NB4 (cell line): ENCODE measurements at places on chromosomes 2 and 18.

- DNase-seq, result no peak
Measured at GRCh38 chr2:21270708-21271122, 146.9 kb downstream of the TDRD15 start.

GRCh38 chr2:9163306-9164111 is 43.1 kb upstream of the ASAP2 start:
- no peak for DNase-seq

- DNase-seq, result no peak
Measured at GRCh38 chr18:23943903-23944624, 70.5 kb upstream of the TTC39C start.

DNA sequence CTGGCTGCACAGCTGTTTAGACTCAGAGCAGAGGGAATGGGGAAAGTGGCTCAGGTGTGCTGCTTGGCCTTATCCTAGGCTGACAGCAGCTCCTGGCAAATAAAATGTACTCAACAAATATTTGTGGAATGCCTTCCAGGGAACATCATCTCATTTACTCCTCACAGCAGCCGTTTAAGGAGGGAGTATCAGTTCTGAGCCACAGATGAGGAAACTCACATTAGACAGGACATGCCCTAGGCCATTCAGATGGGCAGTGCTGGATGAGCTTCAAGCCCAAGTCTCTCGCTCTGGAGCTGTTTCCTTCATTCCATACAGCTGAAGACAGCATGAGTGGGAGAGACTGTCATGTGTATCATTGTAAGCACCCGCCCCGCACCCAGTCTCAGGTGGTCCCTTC is 129.6 kb upstream of the CNGA3 start:
- DNase-seq, result no peak

GRCh38 chr18:40431071-40431985 is 1523.7 kb upstream of the PIK3C3 start:
- no peak for DNase-seq

GRCh38 chr18:74171910-74172606 is 23.7 kb downstream of the TIMM21 start:
- DNase-seq, result peak; percentile 12

DNA sequence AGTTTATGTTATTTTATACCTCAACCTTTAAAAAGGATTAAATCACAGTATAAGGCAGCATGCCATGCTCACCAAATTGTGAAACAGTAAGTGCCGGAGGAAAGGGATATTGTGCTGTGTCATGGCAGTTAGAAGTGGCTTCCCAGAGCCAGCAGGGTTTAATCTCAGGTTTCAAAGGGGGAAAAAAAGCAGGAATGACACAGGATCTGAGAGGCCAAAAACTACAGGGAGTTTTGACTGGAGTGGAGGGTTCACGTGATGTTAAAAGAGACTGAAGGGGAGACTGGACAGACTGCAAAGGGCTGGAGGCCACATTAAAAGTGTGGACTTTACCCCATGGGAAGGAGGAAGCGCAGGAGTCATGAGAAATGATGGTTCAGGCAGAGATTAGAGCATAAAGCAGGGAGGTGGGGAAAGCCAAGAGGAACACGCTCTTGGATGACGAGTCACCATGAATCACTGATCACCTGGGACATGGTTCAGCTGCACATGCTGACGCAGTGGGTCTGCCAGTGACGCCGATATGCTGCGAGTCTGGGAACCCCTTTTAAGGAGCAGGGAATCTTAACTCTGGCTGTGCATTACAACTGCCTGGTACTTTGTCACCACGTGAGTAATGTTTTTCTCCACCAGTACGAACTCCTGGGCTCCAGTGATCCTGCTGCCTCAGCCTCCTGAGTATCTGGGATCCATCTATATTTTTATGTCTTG is 6.1 kb downstream of the CHMP1B start:
- DNase-seq, result peak; percentile 23

GRCh38 chr2:209942426-209942825 is 60.0 kb upstream of the RPE start:
- DNase-seq, result no peak

DNA sequence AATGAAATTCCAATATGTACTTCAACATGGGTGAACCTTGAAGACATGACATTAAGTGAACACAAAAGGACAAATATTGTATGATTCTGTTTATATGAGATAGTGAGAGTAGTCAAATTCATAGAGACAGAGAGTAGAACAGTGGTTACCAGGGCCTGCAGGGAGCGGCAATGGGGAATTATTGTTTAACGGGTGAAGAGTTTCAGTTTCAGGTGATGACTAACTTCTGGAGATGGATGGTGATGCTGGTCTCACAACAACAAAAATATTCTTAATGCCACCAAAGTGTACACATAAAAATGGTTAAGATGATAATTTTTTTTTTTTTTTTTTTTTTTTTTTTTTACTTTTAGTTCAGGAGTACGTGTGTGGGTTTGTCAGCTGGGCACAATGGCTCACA is 109.4 kb upstream of the TMEM200C start:
- DNase-seq, result no peak

DNA sequence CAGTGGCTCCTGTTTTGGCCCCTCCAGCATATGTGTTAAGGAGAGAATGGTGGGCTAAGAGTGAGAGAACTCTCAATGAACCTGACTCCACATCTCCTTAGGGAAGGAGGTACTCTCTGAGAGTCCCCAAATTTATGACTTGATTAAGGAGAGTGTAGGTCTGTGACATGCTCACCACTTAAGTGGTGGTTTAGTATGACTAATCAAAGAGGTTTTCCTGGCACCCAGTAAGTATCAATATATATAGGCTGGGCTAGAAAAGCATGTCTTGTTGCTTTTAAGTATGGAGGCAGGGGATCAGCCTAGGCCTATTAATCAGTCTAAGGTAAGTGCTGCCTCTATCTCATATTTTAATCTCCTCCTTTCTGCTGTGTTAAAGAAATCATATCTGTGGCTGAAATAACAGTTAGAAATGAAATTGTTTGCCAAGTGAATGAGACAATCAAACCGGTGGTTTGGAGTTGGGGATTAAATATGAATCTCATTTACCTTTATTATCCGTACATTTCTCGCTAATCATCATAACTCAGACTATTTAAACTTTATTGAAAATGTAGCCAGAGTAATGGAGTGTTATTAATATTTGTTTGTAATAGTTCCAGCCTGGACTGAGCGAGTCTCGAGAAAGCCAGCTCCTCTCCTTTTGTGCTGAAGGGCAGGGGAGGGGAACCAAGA is 107.7 kb upstream of the MEIS1 start:
- no peak for DNase-seq

DNA sequence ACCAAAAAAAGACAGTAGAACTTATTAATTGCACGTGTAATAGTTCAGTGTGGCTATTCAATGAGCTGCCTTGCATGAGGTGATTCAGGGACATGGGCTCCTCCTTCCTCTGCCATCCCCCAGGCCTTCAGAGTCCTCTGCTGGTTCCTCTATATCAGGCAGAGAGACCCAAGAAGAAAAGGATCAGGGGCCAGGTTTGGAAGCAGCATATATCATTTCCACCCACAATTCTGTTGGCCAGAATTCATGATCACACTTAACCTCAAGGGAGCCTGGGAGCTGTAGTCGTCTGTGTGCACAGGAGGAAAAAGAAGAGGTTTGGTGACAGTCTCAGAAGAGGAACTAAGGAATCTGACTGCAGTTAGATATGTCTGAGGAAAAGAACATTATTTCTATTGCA is 114.0 kb upstream of the GLS start:
- DNase-seq, result peak; percentile 65

DNA sequence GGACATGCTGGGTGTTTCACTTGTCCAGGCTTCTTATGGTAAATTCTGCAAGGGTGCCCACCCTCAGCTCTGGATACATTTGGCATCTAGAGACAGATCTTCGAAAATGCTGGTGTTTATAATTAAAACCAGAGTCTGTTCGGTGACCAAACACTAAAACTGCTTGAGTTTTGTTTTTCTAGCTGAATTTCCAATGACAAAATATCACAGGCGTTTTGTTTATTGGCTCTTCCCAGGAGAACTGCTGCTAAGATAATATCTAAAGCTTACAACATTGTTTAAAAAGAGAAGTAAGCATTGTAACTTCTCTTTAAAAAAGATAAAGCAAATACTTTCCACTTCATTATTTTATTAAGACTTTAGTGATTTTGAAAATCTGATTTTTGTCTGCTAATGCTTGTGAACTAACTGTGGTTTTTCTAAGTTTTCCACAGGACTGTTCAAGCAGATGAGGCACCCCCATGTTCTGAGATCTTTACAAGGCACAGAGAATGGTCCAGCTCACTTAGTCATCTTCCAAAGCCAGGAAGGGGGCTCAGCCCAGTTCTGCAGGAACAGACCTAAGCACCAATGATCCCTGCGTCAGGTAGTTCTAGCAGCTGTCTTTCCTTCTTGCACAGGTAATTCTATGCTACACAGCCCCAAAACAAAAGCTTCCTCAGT is 94.8 kb upstream of the LTBP1 start:
- DNase-seq, result no peak

DNA sequence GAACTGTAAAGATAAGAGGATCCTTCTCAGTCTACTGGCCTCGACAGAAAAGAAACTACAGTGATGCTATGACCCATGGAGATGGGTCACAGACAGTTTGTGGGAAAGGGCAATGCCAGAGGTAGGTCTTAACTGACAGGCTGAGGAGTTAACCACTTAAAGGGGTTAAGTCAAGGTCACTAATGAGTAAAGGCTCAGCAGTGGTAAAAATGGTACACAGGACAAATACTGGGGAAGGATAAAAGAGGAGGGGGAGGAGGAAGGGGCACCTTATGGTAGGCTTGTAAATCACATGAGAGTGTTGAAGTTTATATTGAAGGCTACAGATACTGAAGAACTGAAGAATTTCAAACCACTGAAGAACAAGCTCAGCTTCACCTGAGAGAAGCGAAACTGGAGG is 9.9 kb downstream of the IER3IP1 start:
- DNase-seq, result peak; percentile 29

- no peak for DNase-seq
Measured at GRCh38 chr2:223598994-223599639, 3.0 kb downstream of the SCG2 start.

- DNase-seq, result no peak
Measured at GRCh38 chr2:186927185-186927866, 78.4 kb upstream of the ZSWIM2 start.

- no peak for DNase-seq
Measured at GRCh38 chr2:222722327-222722946, 51.0 kb downstream of the MOGAT1 start.

GRCh38 chr2:231411237-231411636 is 15.7 kb downstream of the B3GNT7 start:
- DNase-seq, result no peak

DNA sequence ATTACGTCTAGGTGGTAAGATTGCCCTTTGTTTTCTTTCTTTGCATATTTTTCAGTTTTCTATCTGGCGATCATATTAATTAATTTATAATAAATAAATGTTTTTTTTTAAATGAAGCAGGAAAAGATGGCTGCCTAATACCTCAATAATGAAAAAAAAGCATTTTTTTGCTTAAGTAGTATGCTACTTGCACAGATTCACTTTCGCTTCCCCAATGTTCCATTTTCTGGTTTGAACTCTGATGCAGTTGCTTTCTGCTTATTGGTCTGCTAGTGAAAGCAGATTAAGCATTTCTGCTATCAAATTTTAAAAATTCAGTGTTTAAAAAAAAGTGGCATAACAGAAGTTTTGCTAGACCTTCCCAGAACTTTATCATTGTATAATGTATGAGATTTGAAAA is 11.9 kb upstream of the TMEM182 start:
- DNase-seq, result no peak

- peak; percentile 82 for DNase-seq
Measured at GRCh38 chr2:69683170-69683971, 39.8 kb upstream of the AAK1 start.

DNA sequence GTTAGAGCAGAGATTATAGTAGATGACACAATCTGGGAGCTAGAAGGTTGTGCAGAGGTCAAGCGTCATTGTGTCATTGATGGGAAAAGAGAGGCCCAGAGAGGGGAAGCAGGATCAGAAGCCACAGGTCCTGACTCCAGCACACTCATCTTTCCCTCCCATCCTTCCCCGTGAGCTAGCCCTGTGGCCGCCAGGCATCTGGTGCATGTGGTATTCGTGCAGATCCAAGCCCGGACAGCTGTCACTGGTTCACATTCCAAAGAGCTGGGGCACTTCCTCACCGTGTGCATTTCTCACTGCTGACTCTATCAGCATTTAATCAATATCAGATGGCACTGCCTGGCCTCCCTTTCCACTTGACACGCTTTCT is 94.1 kb upstream of the THOC1 start:
- DNase-seq, result no peak

GRCh38 chr18:2697184-2697583 is 41.7 kb downstream of the SMCHD1 start:
- DNase-seq, result no peak

DNA sequence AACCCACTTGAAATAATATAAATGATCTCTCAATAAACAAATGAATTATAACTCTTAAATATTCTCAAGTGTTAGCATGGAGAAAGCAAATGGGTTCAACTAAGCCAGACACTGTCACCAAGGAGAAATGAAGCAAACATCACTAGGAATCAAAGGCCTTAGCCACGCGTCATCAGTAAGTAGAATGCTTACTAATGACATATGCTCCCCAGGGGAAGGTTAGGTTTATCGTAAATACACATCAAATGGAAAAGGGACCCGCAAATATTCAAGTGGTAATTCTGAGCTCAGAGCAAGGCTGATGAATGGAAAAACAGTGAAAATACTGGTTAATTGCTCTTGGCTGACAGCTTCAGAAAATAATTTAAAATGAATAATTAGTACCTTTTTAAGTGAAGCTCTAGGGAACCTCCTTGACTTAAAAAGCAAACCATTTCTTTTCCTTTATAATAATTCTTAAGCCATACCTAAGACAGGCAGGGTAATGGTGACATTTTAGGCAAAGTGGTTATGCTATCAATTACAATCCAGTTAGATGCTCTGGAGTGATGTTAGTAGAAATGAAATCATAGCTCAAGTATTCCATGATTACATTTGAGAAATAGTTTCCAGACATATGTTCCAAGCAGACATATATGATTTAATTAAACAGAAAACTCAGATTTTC is 101.5 kb downstream of the ALPK2 start:
- no peak for DNase-seq

DNA sequence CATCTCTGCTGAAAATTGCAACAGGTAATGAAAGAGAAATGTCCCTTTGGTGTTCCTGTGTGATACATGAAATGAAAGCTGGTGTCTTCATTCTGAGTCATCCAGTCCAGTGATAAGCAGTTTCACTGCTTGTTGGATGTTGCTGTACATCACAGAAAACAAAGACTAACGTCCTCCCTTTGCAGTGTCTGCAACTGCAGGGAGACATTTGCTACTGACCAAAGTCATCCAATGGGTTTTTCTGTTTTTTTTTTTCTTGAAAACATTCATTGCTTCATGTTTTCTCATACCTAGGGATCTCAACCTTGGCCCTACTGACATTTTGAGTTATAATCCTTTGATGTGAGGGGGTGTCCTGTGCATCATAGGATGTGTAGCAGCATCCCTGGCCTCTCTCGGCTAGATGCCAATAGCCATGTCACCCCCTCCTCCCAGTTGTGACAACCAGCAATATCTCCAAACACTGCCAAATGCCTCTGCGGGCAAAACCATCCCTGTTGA is 63.6 kb upstream of the FZD5 start:
- DNase-seq, result peak; percentile 15

DNA sequence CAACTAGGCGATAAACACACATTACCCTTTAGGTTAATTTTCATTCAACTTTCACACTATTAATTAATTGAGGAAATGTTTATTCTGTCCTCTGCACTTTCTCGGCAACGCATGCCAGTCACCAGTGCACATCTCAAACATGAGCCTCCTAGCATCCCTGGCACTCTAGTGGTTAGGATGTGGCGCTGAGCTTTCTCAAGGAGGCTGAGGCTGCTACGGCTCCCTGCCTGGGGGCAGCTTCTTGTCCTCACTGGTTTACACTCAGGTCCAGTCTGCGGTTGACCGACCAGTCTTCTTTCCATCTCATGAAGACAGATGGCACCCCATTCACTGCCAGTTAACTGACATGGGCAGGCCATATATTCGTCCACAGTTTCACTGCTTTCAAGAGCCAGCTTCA is 463.4 kb downstream of the EIPR1 start:
- DNase-seq, result no peak
